ENCODE measurements at places on chromosomes 6 and 20.

DNA sequence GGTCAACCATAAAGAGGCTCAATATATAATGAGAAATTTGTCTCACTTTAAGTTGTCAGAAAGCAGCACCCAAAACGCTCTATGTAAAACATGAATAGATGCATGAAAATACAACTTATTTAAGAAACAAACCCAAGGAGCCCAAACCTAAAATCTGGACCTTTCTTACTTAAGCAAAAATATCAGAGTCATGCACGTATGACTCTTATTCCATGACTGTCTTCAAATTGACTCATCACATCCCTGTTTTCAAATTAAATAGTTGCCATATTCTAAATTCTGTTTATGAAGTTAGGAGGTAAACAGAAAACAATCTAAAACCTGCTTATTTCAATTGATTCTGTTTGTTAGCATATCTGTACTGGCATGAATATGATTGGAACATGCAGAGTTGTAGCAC is 42.1 kb downstream of the ANKRD6 start:
- DNase-seq, result no peak

DNA sequence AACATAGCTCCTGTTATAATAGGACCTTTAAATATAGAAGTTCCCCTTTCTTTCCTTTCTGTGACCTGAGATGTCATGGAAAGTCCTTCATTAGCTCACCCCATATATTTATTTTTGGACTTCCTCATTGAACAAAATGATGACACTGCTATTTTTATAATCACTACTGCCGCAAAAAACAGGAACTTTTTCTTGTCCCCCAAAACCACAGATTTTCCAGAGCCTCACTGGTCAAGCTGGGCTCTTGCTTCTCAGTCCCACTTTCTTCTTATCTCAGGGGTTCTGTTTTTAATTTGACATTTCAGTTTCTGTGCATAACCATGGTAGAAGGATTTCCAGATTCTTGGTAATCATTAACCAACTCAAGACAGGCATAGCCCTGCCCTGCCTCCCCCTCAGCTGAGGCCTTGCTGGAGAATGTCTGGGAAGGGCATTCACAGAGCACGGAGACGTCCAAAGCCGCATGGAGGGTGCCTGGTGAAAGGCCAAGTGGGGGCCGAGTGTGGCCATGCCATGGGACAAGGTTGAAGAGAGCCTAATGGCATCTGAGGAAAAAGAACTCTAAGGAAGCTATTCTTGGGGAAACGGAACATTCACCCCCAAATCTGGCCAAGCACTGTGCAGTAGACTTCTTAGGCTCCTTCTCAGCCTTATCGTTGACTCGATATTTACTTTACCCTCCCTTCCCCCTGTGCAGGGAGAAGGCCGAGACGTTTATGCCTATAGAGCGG is 73.7 kb downstream of the EDN1 start:
- DNase-seq, result no peak

DNA sequence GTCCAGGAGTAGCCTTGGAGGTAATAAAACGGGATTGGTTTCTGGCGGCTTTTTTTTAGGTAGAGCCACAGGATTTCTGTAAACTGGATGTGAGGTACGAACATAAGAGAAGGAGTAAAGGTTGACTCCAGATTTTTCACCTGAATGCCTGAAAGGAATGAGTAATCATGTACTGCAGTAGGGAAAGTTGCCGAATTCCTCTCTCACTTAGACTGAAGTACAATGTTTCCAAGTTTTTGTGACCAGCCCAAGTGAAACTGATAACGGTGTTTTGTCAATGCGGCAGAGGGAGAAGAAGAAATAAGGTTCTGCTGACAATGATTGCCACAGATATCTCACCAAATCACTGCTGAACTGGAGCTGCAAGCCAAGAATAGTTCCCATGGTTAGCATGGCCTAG is 75.0 kb downstream of the VTA1 start:
- DNase-seq, result no peak

GRCh38 chr6:134435814-134436280 is 117.9 kb upstream of the SGK1 start:
- DNase-seq, result no peak

- DNase-seq, result no peak
These were observed 333.9 kb upstream of the SOX4 start for GRCh38 chr6:21259660-21260059.

- no peak for DNase-seq
These were observed 10.5 kb upstream of the ZNF343 start for GRCh38 chr20:2519115-2519809.

DNA sequence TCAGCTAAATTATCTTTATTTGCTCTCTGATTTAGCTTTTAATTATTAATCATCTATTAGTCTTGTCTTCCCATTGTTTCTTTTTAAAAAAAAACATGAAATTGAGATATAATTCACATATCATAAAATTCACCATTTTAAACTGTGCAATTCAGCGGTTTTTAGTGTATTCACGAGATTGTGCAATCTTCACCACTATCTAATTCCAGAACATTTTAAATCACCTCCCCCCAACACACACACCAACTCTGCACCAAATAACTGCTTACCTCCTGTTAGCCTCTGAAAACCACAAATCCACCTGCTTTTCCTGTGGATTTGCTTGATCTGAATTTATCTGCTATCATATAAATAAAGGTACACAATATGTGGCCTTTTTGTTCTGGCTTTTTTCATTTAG is 8.8 kb upstream of the ABRACL start:
- no peak for DNase-seq

GRCh38 chr6:125104425-125104824 is 49.1 kb upstream of the TPD52L1 start:
- DNase-seq, result no peak

DNA sequence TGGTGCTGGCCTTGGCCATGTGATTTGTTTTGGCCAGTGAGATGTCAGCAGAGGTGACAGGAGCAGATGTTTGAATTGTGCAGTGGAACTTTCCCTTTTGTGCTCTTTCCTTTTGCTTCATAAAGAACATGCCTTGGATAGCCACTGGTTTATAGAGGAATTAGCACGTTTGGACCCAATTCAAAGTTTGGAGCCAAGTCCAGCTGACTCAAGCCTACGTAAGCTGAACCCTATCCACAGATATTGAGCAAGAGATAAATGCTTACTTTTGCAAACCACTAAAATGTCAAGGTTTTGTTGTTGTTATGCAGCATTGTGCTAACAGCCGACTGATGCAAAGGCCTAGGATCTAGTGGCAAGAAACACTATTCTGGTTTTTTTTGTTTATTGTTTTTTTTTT is 230.9 kb upstream of the CITED2 start:
- DNase-seq, result no peak

DNA sequence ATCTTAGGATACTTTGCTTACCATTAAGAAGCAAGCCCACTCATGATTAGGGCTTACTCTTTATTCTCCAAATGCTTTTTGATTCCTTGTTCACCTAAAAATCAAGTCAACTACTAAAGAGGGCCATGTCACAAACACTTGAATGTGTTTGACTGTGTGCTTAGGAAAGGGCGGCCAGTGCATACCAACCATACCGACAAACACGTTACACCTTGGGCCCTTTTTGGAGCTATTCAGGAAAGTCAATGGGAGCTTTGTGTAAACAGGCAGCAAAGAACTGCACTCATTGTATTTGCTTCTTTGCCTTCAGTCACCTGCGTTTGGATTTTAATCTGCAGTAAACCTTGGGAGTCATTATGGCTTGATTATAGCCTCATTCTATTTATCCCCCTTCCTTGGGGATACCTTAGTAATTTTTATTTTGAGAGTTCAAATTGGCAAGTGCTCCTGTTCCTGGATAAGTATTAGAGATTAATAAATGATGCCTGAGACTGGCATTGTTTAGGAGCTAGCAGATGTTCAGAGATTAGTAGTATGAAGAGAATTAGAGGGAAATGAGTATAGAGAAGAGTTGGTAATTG is 102.6 kb upstream of the HDGFL1 start:
- DNase-seq, result no peak

DNA sequence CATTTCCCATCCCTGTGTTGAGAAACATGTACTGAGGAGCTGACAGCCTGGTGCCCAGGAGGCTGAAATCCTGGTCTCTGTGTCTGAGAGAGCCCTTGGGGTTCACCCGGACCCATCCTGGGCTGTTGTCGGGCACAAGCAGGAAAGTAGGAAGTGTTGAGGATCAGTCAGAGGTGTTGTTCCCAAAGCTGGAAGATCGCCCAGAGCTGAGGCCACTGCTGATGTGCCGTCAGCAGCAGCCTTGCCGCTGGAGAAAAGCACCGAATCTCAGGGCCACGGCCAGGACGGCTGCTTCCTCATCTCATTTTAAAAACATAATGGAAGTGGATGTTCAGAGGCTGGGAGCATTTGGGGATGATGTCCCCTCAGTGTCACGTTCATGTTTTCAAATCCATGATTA is 218.5 kb downstream of the UST start:
- no peak for DNase-seq

- no peak for DNase-seq
These were observed 155.9 kb downstream of the RNF144B start for GRCh38 chr6:18543051-18543450.

GRCh38 chr20:1657556-1658334 is at the start of gene SIRPG:
Gene SIRPG, minus strand, starts transcription at chr20:1657779. Its CDS starts 65 bp downstream, at chr20:1657714.
- DNase-seq, result no peak

GRCh38 chr6:6918216-6918983 is 189.4 kb upstream of the RREB1 start:
- DNase-seq, result no peak
